ENCODE measurements at places on chromosomes 2 and 18. TPM values are rescaled to one million over a fixed set of nuclear protein-coding genes. Genes with fewer than 3 reads are reported as not detected.

AMER3 gene
- not detected for polyA plus RNA-seq

KCNIP3 gene
- 0.12 TPM for polyA plus RNA-seq

OSGEPL1 gene
- 3.9 TPM for polyA plus RNA-seq

- DNase-seq = no peak
These were observed 39.4 kb downstream of the CMPK2 start for GRCh38 chr2:6826081-6826913.

DNA sequence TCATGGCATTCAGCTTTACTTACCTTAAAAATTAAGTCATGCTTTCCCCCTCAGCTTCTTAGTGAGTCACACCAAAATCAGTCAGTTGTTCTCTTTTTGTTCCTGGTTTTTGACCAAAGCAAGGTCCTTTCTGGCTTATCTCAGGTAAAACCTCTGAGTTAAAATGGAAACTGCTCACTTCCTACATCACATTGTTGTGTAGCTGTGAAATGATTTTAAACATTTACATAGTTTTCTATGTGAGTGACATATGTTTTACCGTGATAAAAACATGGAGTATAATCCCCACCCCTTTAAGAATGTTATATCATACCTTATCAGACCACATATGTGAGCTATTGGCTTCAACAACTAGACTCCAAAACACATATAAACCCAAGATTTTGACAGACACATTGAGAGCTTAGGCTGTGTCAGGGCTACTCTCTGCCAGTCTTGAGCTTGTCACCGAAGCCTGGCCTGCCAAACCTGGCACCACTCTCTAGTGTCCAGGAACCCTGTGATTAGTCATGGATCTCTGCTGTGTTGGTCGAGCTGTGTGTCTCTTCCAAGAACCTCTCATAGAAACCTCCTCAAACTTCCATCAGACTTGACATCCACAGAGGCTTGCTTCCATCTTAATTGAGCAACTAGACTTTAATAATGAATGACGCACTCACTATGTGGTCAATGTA lies 294.5 kb upstream of the FBXO11 start:
- no peak for DNase-seq

GRCh38 chr2:222193328-222193983 lies 105.3 kb downstream of the PAX3 start:
- no peak for DNase-seq

- DNase-seq = no peak
These were observed 147.7 kb downstream of the TSN start for GRCh38 chr2:121903037-121903689.

- no peak for DNase-seq
These were observed 26.0 kb upstream of the IL37 start for GRCh38 chr2:112884869-112885505.

- DNase-seq = no peak
These were observed 30.2 kb upstream of the MAPRE2 start for GRCh38 chr18:35010993-35011392.

- DNase-seq = no peak
These were observed 238.8 kb upstream of the GCFC2 start for GRCh38 chr2:75949385-75950030.

- DNase-seq = no peak
These were observed 62.4 kb upstream of the OTOF start for GRCh38 chr2:26540306-26540705.

- no peak for DNase-seq
These were observed 20.5 kb upstream of the TGFA start for GRCh38 chr2:70574109-70574508.

DNA sequence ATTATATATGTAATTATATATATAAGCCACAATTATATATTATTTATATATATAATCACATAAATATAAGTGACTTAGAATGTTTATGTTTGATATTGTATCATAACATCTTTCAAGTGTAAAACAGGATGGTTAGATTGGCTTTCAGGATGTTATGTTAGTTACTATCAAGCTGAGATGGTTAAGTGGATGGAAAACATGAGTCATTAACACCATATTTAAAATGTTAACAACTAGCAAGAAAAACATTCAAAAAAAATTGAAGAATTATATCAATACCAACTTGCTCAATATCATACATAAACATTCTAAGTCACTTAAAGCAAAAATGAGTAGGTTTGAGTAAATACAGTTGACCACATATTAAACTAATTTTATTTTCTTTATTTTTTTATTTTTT lies 21.8 kb upstream of the RAB27B start:
- no peak for DNase-seq

GRCh38 chr2:31020713-31021112 lies 117.5 kb downstream of the GALNT14 start:
- DNase-seq = no peak

GRCh38 chr2:237289139-237289538 lies 124.8 kb downstream of the COL6A3 start:
- no peak for DNase-seq

All from AG04450 (cell line).